ENCODE measurements at places on chromosomes 2 and 18. TPM values are rescaled to one million over a fixed set of nuclear protein-coding genes. Genes with fewer than 3 reads are reported as not detected.

Gene DIPK1C
- not detected for total RNA-seq

Gene TMEM169
- total RNA-seq: 1.4 TPM

Gene KCNS3
- 47.8 TPM for total RNA-seq

Gene DCDC2C
- not detected for total RNA-seq

Gene LINC00305
- not detected for total RNA-seq

Gene PKDCC
- total RNA-seq: 65.5 TPM

Gene AFF3
- 44.6 TPM for total RNA-seq

Gene ABCG8
- total RNA-seq: not detected

Gene TMEM178A
- 9.5 TPM for total RNA-seq

GRCh38 chr2:9001229-9001628, 2.3 kb downstream of the MBOAT2 start:
- DNase-seq: no peak

- DNase-seq: no peak
Observed at GRCh38 chr2:160387558-160388262, 105.9 kb downstream of the RBMS1 start.

DNA sequence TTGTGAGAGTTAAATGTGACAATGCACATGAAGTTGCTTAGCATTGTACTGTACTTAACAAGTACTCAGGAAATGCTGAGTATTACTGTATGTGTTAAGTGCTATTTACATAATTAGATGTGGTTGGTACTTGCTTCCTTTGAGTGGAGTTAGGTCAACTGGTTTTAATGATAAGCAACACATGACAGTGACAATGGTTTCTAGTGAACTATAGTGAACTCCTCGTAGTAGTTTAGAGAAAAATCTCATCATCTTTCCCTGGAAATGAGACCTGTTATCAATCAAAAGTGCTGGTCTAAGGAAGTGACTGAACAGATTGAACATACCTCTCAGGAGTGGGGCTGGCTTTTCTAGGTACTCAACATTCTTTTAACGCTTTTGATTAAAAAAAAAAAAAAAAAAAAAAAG, 29.2 kb upstream of the ZDBF2 start:
- DNase-seq: no peak

- no peak for DNase-seq
Observed at GRCh38 chr18:62881509-62882016, 166.2 kb downstream of the PHLPP1 start.

GRCh38 chr2:216837740-216838139, 22.1 kb downstream of the TNP1 start:
- DNase-seq: no peak

DNA sequence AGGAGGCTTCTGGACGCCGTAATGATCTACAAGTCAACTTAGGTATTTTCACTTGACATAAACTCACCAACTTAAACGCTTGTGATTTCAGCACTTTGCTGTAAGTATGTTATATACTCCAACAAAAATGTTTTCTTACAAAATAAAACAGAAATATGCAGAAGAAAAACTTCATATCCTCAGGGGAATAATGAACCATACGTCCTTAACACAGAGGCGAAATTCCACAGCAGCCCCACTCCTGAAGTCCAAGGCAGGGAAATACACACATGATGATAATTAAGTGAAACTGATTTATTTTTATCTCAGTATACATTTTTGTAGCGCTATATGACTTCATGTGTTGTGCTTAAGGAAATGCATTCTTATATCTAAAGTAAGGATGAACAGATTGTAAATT, 335.4 kb upstream of the VWC2L start:
- DNase-seq: no peak

DNA sequence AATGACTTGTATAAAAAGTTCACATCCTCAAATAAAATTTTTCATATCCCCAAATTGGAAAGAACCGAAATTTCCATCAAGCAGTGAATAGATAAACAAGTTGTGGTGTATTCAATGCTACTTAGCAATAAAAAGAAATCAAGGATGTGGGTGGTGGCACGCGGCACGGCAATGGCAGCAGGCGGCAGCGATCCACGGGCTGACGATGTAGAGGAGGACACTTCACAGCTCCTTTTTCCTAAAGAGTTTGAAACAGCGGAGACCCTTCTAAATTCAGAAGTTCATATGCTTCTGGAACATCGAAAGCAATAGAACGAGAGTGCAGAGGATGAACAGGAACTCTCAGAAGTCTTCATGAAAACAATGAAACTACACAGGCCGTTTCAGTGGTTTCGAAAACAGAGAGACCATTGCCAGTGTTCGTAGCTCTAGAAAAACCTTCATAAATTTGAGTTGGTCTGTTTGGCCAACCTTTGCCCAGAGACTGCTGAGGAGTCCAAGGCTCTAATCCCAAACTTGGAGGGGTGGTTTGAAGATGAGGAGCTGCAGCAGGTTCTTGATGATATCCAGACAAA, 9.8 kb upstream of the IL36A start:
- no peak for DNase-seq

GRCh38 chr2:24509840-24510239, 18.8 kb downstream of the NCOA1 start:
- no peak for DNase-seq

- DNase-seq: no peak
Observed at GRCh38 chr2:27105981-27106380, 12.9 kb downstream of the CGREF1 start.

- DNase-seq: no peak
Observed at GRCh38 chr2:201915446-201915845, 109.1 kb downstream of the CDK15 start.

DNA sequence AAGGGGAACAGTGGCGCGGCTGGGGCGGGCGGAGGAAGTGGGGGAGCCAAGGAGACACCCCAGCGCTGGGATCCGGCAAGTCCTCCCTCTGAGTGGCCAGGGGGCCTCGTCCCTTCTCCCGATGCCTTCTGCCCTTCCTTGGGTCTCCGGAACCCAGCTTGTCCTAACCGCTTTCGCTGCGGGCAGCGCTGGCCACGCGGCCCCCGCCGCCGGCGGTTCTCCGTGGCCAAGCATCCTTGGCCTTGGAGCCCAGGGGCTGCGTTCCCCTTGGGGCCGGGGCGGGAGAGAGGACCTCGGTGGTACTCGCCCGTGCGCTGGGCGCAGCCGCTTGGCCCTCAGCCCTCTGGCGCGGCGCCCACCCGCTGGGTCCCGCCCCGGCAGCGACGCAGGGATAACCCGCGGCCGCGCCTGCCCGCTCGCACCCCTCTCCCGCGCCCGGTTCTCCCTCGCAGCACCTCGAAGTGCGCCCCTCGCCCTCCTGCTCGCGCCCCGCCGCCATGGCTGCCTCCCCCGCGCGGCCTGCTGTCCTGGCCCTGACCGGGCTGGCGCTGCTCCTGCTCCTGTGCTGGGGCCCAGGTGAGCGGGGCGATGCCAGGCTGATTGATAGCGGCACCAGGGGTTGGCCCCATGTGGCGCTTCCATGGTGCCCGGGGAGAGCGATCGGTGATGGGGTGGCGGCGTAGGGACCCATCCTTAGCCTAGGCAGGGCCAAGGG, 128.7 kb downstream of the UXS1 start:
- no peak for DNase-seq

GRCh38 chr2:17413036-17413435, 105.2 kb downstream of the RAD51AP2 start:
- no peak for DNase-seq

GRCh38 chr2:45009928-45010701, 863 bp upstream of the SIX2 start:
- DNase-seq: peak; percentile 80

GRCh38 chr18:67047334-67047733, 443.4 kb upstream of the CDH19 start:
- DNase-seq: no peak

- no peak for DNase-seq
Observed at GRCh38 chr2:113183264-113183663, 9.5 kb downstream of the PSD4 start.

DNA sequence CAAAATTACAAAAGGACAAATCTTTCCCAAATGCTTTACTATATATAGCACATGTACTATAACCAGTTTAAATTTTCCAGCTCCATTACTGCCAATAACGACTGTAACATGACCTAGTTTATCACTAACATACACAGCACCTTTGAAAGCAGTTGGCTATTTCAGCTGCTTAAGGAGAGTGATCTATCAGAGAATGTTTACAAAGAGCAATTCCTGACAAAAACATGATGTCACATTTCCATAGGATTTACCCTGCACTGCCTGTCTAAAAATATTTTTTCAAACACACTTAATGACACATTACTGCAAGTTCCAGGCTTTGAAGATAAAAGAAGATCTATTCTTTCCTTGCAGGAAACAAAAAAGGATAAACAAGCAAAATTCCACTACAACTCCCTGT, 40.6 kb downstream of the ZNF516 start:
- no peak for DNase-seq

GRCh38 chr2:101401906-101402305, 14.6 kb upstream of the CREG2 start:
- no peak for DNase-seq

DNA sequence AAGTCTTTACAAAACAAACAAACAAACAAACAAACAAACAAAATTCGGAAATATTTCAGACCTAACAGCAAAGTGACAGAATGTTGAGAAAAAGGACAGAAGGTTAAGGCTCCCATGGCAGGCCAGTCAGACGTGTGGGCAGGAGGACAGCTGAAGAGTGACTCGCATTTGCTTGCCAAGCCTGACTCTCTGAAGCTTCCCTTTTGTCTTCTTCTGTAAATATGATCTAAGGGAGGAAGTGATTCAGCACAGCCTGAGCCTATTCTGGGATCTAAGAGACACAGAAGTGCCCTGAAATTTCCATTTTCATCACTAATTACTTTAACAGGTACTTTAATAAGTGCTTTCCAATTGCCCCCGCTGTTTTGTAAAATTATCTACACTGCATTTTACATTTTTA, 134.0 kb upstream of the LYPD1 start:
- DNase-seq: no peak

- no peak for DNase-seq
Observed at GRCh38 chr2:149409506-149409905, 79.1 kb downstream of the LYPD6 start.

DNA sequence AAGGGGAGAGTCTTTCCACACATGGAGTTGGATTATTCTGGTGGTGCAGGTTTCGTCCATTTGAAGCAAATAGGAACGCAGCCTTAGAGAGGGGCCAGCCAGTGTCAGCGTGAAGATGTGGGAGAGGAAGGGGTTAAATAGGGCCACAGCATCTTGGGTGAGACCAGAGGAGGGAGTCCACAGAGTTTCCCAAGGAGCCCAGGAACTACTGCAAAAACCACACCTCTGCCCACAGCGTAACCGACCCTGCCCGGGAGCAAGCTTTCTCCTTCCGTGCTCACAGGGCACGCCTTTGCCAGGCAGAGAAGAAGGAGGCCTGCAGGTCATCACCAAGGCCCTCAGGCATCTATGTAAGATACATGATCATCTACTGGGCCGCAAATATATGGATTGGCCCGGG, 314.5 kb downstream of the AGAP1 start:
- no peak for DNase-seq

GRCh38 chr2:29844713-29845326, 76.6 kb downstream of the ALK start:
- no peak for DNase-seq

DNA sequence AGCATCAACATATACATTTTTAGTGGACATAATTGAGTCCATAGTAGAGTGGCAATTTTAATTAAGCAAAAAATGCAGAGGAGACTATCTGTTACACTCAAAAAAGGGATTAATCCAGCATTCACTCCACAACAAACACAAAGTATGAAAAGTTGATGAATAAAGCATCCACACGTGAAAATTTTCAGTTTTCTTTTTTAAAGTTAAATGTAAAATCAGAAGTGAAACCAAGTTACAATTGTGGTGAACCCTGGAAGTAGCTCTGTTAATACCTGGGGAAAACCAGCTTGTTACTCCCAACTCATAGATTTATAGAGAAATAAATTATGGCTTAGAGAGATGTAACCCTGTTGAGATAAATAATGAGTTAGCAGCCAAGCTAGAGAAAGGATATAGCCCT, 807.8 kb downstream of the TRIB2 start:
- no peak for DNase-seq

GRCh38 chr2:127431408-127432023, 13.3 kb downstream of the PROC start:
- no peak for DNase-seq
